NCI-H187 (cell line): ENCODE measurements at places on chromosomes 5 and 9.

DNA sequence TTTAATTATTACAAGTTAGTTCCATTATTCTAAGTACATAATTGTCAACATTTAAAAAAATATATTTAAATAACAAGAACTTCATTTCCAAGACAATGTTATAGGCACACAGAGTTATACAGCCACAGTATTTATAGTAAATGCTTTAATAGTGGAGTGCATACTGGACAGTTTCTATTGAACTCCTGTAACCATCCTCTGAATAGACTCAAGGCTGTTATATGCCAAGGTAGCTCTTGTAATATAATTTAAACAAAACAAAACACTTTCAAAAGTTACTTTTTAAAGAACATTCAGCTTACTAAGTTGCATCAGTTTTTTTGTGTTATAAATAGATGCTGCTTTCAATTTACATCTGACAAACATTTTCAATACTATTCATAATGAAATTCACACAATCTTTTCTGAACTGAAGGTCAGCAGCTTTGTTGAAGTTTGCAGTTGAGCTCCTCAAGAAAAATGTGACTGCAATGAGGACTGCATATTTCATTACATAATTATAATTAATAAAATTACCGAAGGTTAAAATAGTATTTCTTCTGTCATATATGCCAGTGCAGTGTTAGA is 549.9 kb upstream of the CYLC2 start:
- DNase-seq = no peak

DNA sequence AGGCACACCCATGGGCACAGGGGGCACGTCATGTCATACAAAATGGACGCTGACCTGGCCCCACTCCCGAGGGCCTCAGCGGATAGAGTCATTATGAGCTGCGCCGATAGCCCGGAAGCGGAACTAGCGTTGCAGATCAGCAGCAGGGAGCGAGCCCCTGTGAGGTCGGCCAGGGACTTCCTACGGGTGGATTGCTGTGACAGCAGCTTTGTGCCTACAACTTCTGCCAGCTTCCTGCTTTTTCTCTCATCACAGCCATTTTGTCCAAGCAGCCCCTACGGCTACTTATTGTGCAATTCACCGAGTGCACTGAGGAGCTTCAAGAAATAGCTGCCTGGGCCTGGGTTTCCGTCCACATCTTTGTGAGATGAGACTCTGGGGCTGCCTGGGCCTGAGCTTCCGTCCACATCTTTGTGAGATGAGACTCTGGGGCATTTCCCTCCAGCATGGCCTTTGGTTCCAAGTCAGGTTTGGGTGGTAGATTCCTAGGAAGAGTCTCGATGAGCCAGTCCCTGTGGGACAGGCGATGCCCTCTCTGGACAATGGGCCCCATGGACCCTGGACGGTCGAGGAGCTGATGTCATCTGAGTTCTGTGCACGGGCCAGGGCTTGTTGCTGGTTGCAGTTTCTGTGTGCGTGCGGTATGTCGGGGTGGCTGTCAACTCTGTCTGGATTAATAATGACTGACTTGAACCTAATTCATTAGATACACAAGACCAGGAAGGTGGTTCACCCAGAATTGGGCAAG is 67.0 kb upstream of the GNE start:
- DNase-seq = no peak

GRCh38 chr9:19470981-19471650 is 62.3 kb downstream of the ACER2 start:
- DNase-seq = no peak

DNA sequence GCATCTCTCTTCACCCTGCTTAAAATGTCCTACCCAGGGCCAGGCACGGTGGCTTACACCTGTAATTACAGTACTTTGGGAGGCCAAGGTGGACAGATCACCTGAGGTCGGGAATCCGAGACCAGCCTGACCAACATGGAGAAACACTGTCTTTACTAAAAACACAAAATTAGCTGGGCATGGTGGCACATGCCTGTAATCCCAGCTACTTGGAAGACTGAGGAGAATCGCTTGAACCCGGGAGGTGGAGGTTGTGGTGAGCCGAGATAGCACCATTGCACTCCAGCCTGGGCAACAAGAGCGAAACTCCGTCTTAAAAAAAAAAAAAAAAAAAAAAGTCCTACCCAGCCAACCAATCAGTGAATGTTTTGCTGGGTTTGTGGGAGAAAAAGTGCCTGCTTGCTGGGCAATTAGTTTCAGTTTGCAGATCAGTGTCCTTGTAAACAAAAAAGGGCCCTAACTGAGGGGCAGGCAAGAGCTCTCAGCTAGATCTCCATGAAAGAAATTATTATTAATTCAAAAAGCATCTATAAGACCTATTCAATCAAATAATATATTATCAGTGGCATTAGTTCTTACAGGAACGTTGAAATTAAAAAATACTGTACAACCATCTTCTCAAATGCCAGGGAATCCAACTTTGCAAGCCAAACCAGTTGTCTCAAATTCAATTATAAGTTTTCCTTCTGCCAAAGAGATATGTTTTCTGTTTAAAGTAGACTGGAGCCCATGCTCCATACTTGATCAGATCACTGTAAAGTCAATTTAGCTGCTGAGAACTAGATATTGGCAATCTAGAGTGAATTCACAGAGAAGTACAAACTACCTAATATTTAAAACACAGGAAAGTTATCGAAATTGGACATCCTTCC is 3.9 kb downstream of the MEGF9 start:
- no peak for DNase-seq

- DNase-seq = no peak
These were observed 64.6 kb downstream of the RGS3 start for GRCh38 chr9:113528088-113528487.

GRCh38 chr9:116843863-116844620 is 156.9 kb downstream of the TRIM32 start:
- no peak for DNase-seq

DNA sequence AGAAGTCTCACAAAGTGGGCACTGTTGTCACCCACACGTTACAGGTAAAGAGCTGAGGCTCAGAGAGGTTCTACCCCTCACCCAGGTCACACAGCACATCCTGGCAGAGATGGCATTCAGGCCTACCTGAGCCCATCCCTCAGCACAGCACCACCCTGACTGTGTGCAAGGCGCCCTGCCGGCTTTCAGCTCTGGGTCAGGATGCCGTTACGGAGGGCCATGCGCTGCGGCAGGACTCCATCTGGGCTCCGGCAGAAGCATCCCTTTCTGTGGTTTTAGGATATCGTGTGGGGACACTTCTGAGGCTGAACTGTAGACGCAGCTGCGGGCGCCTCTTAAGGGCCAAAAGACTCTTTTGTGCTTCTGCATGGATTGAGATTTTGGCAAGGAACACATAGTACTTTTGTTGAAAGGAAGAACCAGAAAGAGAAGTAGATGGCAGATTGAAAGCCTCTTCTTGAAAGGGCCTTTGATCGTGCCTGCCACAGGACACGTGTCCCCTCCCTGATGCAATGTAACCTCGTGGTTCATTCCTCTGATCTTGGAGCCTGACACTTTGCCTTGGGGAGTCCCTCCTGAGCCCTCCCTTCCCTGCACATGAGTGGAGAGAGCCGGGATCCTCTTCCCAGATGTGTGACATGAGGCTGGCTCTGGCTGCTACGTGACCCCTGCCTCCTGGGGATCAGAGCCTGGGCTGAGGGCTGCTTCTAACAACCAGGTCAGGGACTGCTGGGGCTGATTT is 31.3 kb downstream of the USP20 start:
- DNase-seq = no peak

DNA sequence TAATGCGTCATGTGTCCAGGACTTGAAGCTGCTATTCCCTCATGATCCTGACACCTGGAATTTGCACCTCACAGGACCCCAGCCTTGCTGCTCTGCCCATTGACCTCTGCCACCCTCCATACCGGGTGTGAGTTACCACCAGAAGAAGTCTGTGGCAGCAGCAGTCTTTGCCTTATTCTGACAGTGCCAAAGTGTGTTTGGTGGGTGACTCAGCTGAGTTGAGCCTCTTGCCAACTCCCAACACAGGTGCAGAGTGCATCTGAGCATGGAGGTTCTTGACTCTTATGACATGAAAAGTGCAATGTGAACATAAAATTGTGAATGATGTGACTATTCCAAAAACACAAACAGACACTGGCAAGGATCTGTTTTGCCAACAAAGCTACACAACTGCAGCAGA is 1166.5 kb upstream of the CDH18 start:
- DNase-seq = no peak

DNA sequence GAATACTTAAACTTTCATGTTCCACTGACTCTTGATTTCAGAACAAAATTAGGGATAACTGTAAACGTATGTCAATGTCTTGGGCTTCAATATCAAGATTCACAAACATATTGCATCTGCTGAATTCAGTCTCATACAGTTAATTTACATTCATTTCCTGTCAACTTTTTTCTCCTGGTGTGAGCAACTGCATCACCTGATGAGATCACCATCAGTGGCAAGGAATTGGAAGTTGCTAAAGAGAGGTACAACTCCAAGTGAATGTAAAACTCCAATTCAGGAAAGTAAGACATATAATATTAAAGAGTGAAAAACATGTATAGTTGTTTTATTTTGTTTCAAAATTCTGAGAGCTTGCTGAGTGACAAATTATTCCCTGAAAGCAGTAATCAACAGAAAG is 1336.2 kb upstream of the C9orf72 start:
- no peak for DNase-seq

- DNase-seq = no peak
These were observed 2.6 kb downstream of the C9orf40 start for GRCh38 chr9:74949859-74950855.

GRCh38 chr9:93276973-93277372 is 93.0 kb downstream of the WNK2 start:
- no peak for DNase-seq

DNA sequence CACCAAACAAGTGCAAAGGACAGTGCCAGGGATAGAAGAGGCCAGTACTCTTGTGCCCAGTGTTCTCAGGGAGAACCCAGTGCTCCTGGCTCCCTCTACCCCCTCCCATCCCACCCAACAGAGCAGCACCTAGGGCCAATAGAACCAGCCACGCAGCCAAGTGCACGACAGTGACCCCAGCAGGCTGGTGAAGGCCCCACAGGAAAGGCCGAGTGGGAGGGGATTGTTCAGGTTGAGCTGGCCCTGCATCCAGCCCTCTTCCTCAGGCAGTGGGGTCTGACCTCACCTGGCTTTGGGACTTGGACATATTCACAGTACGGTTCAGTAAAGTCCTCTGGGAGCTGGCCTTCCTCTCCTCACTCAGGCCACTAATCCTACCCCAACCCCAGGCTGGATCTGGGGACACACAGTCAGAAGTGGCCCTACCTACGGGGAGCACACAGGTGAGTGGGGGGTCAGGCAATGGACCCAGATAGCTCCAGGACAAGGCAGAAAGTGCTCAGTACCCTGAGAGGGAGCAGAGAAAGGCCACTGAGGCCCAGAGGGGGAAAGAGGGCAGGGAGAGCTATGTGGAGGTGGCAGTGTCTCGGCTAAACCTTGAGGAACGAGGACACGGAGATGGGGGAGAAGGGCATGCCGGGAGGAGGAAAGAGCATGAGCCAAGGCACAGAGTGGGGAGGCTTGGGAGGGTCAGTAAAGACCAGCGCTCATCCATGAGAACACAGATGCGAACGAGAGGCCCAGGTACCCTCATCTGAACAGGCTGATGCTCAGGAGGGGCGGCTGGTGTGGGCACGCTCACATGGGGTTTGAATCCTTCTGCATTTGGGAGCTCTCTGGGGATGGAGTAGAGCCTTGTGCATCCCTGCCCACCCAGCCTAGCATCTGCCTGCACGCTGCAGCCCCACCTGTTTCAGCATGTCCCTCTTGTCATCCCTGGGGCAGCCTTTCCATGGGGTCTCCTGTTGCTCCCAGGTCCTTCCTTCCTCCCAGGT is 25.6 kb downstream of the POLR1E start:
- no peak for DNase-seq

GRCh38 chr5:122054266-122054665 is 23.8 kb downstream of the LOX start:
- DNase-seq = no peak
